ENCODE measurements at places on chromosomes 4 and X.

DNA sequence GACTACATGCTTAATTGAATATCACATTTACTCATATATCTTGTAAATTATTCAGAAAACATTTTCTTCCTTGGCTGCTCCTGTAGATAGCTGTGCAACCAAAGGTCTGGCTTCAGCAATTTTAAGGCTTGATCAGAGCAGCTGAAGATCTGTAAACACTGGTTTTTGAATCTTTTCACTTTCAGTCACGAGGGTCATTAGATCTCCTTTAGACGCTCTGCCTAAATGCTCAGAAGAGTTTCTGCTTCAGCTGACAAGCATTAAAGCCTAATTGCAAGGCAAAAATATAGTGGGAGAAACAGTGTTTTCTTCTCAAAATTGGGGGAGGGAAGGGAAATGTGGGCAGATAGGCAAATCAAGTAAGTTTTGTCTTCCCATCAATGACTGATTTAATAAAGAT is 25.7 kb downstream of the TRPC5 start:
- no peaks in the 10 kb centered on the region for H3K27me3 ChIP-seq
- H3K27ac ChIP-seq, result no peak overlapping the region
- H3K4me3 ChIP-seq, result no peak overlapping the region
- no peaks in the 10 kb centered on the region for H3K36me3 ChIP-seq

- no peak overlapping the region for H3K27ac ChIP-seq
- no peak overlapping the region for H3K4me3 ChIP-seq
- H3K36me3 ChIP-seq, result no peaks in the 10 kb centered on the region
- DNase-seq, result no peak
- no peaks in the 10 kb centered on the region for H3K4me1 ChIP-seq
- H3K27me3 ChIP-seq, result no peaks in the 10 kb centered on the region
Observed at GRCh38 chrX:133335027-133335426, 80.3 kb downstream of the GPC4 start.

DNA sequence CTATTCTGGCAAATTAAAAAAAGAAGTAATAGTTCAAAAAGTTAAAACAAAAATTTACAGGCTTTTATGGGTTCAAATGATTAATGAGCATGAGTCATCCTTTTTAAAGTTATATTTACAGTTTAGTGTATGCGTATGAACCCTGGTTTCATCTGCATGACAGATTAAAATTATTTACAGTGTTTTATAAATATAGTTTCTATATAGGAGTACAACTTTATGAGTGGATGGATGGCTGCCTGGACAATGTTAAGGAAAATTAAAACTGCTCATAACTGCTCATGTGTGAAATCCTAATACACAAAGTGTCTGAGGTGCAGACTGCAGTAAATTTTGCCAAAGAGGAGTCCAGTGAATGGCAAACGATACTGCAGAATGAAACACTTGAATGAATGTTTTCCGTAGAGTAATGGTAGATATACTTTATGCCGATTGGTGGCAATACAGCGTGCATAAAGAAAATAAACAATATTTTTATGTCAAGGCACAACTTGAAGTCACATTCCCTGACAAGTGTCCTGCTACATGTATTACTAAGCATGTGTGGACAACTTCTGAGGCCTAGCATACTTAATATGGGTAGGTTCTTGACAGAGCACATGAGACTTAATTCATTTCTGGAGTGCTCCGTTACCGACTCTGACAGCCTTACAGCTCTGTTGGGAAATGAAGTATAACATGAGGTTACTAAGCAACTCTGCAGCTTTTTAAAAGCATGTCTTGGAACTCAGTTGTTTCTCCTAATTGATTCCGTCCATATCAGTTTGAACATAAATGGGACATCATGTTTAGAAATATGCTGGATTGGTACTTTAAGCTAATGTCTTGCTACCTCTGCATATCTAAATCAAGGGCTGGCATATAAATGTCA is 985.6 kb upstream of the PCDH7 start:
- no peak for DNase-seq
- H3K4me1 ChIP-seq, result no peaks in the 10 kb centered on the region
- no peak overlapping the region for H3K27ac ChIP-seq
- no peak overlapping the region for H3K4me3 ChIP-seq
- no peaks in the 10 kb centered on the region for H3K27me3 ChIP-seq

DNA sequence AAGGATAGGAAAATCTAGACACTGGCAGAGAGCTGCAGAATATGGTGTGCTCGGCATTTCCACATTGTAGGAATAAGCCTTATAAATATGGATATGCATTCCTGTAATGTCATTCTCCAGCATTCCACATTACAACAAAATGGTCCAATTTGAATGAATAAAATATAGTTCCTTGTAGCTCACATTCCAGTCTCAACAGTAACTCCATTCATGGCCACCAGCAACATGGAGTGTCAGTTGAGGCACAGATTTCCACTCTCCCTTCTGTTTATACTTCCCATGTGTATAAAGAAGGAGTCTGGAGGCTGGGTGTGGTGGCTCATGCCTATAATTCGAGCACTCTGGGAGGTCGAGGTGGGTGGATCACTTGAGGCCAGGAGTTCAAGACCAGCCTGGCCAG is 84.5 kb downstream of the AASDH start:
- DNase-seq, result no peak
- no peaks in the 10 kb centered on the region for H3K4me1 ChIP-seq
- no peaks in the 10 kb centered on the region for H3K36me3 ChIP-seq
- no peaks in the 10 kb centered on the region for H3K27me3 ChIP-seq
- no peak overlapping the region for H3K4me3 ChIP-seq

Measured in upper lobe of left lung (tissue), 6 donors.